Activated T-cell treated with anti-CD3 and anti-CD28 coated beads for 4 hours (primary cell): ENCODE measurements at places on chromosomes 1 and 21.

GRCh38 chr21:15211491-15212133 lies 146.8 kb upstream of the NRIP1 start:
- DNase-seq, result no peak

- no peak for DNase-seq
Measured at GRCh38 chr1:167438171-167439138, 79.9 kb downstream of the CD247 start.

- DNase-seq, result no peak
Measured at GRCh38 chr1:180264595-180264994, 34.5 kb downstream of the LHX4 start.

GRCh38 chr1:79373481-79374125 lies 367.1 kb upstream of the ADGRL4 start:
- no peak for DNase-seq

DNA sequence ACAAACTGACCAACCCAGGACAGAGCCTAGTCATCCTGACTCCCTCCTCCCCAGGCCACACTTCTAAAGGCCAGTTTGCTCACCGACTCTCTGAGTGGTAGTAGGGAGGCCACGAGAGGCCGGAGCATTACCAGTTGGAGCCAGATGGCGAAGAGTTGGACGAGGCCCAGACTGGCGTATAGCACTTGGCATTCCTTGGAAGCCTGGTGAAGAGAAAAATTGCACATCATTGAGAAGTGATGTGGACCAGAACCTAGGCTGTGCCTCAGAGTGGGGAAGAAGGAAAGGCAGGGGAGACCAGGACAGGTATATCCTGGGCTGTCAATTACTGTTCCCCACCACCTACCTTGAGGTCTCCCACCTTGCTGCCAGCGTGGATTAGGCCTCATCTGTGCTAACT lies 12.2 kb downstream of the PABPC4 start:
- no peak for DNase-seq

DNA sequence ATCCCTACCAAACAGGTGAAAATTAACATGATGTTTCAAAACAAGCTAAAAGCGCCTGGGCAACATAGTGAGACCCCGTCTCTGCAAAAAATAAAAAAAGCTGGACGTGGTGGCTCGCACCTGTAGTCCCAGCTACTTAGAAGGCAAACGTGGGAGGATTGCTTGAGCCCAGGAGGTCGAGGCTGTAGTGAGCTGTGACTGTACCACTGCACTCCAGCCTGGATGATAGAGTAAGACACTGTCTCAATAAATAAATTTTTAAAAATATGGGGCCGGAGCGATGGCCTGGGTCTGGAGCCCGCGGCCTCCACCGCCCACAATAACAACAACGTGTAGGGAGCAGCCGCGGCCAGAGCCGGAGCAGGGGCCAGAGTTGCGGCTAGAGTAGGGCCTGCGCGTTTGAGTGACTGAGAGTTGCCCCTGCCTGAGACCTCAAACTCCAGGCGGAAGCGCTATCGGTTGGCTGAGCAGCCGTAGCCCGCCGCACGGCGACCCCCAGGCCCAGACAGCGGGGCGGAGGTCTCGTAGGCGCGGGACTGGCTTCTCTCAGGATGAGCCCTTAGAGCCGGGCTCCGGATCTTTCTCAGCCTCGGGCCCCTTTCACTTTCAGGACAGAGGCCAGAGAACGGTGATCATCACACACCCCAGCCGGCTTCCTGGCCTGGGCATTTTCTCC lies 41.4 kb downstream of the ZMYM1 start:
- no peak for DNase-seq

- no peak for DNase-seq
Measured at GRCh38 chr1:168467452-168467851, 76.3 kb downstream of the XCL2 start.

- no peak for DNase-seq
Measured at GRCh38 chr1:11685210-11685752, 4.3 kb upstream of the MAD2L2 start.

GRCh38 chr1:59384443-59384842 lies 87.5 kb downstream of the FGGY start:
- DNase-seq, result no peak

DNA sequence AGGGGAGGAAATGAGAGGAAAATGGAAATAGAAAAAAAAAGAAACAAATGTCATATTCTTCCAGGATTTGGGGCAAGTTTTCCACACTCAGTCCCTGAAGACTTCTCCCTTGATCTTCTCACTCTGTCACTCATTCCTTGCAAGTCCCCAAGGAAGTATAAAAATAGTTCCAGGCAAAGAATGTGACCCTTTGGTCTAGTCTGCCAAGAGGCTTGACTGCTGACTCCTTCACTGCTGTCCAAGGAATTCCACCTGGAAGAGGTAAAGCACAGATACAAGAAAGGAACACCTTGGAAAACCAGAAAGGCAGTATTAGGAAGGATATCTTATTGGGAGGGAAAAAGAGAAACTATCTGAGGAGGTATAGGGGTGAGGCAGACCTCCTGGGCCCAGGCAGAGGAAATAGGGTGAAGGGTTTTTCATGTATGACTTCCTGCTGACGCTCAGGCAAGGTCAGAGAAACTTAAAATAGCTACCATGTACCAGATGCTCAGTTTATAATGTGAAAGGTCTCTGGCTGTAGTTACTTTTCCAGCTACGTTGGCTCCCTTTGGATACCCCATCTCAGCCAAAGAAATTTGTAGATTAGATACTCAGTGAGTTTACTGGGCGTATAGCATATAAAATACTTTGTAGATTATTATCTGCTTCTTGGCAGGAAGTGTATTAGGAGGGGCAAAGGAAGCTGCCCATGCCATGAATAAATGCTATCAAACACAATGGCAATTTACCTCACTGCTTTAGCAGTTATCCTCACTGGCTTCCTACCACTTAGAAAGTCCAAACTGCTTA lies 2.0 kb upstream of the GJA5 start:
- DNase-seq, result no peak

DNA sequence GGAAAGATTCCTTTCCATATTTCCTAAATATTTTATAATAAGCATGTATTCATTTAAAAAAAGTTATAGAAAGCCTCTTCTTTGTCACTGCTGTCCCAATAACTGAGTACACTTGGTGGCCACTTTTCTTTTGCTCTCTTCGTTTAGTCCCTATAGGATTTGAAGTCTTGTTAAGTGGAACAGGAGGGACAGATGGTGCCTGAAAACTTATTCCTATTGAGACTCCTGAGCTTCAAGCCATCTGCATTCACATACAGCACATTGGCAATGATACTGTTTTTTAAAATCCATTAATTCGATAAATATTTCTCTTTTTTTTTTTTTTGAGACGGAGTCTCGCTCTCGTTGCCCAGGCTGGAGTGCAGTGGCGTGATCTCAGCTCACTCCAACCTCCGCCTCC lies 2.0 kb upstream of the ZBTB40 start:
- DNase-seq, result no peak

- DNase-seq, result peak; percentile 9
Measured at GRCh38 chr21:23887725-23888306, 1719.5 kb downstream of the MRPL39 start.

DNA sequence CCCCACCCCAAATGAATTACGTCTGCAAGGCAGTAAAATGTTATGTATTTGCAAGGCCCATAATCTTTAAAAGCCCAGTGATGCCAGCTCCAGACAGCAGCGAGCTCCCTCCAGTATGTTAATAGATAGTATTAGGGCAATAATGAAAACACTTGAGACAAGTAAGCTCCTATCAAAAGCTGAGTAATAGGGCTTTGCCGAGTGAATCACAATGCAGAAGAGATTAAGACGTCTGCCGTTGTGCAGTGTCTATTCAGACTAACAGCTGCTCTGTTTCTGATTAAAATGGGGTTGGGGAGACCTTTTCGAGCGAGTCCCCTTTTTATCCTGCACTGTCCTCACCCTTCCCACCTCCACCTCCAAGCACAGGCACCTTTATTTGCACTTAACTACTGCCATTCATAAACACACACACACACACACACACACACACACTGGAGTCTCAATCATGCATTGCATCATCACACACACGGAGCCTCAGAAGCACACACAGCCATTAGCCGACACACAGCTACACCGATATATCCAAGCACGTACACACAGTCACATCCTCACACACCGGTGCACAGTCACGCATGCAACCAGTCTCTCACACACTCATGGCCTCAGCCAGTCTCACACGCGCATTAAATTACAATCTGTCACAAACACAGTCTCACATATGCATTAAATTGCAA lies 46.0 kb upstream of the FOXO6 start:
- no peak for DNase-seq

GRCh38 chr1:25113086-25113485 lies 119.2 kb downstream of the SYF2 start:
- DNase-seq, result no peak

DNA sequence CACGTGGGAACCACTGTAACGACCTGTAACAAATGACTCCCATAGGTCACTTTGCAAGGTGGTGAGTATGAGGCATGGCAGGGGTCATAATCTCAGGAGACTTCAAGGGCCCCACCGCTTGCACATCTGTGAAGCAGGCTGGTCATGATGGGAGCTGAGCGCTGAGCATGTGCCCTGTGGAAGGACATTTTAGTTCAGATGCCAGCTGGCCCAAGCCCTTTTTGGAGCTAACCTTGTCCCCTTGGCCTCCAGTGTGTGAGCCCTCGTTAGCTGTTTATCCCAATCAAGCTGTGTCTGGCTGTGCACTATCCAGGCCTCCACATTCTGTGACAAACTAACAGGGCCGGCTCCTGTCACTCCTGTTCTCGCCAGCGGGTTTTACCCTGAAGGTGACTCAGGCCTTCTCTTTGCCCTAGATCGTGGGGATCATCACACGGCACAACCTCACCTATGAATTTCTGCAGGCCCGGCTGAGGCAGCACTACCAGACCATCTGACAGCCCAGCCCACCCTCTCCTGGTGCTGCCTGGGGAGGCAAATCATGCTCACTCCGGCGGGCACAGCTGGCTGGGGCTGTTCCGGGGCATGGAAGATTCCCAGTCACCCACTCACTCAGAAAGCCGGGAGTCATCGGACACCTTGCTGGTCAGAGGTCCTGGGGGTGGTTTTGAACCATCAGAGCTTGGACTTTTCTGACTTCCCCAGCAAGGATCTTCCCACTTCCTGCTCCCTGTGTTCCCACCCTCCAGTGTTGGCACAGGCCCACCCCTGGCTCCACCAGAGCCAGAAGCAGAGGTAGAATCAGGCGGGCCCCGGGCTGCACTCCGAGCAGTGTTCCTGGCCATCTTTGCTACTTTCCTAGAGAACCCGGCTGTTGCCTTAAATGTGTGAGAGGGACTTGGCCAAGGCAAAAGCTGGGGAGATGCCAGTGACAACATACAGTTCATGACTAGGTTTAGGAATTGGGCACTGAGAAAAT lies 7.6 kb downstream of the NPPA start:
- no peak for DNase-seq

- no peak for DNase-seq
Measured at GRCh38 chr1:96843601-96844000, 122.0 kb downstream of the PTBP2 start.

GRCh38 chr1:68955424-68955823 lies 458.5 kb upstream of the DEPDC1 start:
- DNase-seq, result no peak

DNA sequence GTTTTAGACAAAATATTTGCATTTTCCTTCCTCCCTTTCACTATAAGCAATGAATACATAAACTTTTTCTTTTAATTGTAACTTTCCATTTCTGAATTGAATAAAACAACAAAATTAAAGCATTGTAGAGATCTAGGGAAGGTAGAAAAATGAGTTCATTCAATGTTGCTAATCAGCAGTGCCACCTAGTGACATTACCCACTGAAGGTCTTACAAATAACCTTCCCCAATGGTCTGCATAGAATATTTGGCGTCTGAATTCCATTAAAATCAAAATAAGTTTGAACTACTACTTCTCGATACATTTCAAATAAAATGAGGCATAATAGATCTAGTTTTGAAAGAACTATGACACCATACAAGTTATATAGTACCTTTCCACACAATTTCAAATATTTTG lies 19.6 kb downstream of the FH start:
- no peak for DNase-seq

DNA sequence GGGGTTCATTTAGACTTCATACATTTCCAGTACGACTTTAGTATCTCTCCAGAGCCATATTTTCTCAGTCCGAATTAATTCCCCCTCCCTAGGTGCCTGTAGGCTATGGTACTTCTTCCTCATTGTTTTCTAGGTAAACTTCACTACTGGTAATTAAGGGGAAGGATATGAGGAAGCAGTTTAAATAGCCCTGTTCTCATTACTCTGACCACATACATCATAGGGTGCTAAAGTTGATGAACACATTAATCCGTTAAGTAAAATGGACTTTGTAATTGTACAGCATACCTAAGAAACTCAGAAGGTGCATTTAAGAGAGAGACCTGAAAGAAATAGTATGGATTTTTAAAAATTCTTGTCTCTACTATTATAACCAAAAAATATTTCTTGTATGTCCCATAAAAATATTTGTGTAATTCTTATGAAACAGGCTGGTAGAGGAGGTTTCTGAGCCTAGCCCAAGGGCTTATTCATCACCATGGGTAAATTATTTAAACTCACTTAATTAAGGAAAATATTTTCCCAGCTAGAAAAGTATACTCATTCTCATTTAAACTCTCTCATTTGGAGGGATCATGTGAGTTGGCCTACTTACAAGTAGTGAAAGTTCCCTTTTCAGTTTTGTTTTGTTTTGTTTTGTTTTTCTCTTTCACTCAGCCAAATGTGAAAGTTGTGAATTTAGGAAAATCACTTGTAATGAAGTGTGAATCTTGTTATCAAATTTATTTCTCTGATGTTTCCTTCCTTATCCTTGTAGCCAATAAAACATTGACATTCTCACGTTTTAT lies 2.0 kb downstream of the PRMT6 start:
- DNase-seq, result no peak
